ENCODE measurements at places on chromosomes 7 and 10.
A peak's percentile ranks its signal among the peaks of the same experiment; 100 is the strongest.

GRCh38 chr7:1725199-1725690, 55.2 kb downstream of the ELFN1 start:
- peak; percentile 18 for DNase-seq

DNA sequence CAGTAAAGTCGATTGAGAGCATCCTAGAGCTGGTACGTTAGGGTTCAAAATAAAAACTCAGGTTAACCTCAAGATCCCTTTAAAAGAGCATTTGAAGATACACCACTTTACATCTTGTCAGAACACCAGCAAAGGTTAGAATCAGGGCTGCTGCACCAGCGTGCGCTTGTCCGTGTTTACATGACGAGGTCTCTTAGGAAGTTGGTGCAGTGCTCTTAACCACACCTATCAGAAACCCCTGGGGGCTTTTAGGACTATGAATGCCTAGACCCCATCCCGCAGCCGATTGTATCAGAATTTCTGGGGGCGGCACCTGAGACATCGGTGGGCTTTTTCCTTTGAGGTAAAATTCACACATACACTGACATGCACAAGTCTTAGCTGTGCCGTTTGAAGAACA, 97.6 kb downstream of the ZMYND11 start:
- no peak for DNase-seq

DNA sequence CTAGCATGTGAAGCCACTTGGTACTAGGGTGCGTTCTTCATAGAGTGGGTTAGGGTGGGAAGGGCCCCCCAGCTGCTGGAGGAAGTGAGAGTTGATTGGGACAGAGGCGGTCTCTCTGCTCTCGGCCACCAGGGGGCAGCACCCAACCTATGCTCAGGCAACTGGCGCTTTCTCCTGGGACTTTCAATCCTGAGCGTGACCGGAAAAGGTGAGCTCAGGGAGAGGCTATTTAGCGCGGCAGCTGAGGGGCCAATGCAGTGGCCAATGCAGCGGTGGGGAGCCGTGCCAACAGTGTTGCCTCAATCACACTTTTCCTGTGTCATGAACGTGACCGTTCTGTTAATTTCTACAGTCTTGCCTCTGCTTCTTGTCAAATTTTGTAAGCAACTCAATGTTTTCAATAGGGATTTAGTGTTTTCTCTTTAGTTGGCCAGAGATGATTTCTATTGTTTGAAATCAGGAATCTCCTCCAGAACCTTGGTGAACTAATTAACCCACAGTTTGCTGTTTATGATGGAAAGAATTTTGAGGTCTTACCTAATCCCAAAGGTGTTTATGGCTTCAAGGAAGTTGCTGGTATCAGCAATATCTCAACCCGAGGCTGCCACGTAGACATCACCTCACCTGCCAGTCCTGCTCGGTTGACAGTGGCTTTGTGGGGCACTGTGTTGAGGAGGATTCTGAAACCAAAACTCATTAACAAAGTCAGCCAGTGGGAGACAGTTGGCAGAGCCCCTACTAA, 67.9 kb upstream of the PDZD8 start:
- peak; percentile 62 for DNase-seq

DNA sequence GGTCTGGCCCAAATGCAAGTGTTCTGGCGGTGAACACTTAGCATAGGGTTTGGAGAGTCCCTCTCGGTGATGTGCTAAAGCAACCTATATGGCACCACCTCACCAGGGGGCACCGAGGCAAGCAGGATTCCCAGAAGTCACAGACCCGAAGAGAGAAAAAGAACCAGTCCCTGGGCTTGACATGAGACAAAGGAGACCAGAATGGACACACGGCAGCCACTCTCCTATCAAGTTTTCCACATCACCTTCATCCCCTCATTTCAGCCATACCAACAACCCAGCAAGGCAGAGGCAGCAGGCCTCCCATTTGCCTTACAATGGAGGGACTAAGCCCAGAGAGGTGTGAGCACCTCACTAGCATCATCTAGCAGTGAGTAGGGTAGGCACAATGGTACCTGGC, 19.7 kb downstream of the GPRIN2 start:
- no peak for DNase-seq

GRCh38 chr7:75686551-75686950, 52.2 kb downstream of the HIP1 start:
- no peak for DNase-seq

DNA sequence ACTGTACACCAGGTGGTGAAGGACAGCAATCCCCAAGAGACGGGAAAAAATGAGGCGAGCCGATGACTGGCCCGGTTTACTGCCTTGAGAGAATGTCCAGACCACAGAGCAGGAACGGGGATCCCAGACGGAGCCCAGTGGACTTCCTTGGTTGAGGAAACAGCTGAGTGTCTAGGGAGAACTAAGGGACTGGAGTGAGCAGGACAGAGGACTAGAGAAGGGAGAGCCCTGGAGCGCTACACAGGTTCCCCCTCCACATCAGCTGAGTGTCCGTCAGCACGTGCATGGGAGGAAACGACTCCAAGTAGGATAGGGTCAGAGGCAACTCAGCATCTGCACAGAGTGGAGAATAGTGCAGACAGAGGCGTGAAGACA, 7.1 kb upstream of the WDR86 start:
- DNase-seq, result no peak

DNA sequence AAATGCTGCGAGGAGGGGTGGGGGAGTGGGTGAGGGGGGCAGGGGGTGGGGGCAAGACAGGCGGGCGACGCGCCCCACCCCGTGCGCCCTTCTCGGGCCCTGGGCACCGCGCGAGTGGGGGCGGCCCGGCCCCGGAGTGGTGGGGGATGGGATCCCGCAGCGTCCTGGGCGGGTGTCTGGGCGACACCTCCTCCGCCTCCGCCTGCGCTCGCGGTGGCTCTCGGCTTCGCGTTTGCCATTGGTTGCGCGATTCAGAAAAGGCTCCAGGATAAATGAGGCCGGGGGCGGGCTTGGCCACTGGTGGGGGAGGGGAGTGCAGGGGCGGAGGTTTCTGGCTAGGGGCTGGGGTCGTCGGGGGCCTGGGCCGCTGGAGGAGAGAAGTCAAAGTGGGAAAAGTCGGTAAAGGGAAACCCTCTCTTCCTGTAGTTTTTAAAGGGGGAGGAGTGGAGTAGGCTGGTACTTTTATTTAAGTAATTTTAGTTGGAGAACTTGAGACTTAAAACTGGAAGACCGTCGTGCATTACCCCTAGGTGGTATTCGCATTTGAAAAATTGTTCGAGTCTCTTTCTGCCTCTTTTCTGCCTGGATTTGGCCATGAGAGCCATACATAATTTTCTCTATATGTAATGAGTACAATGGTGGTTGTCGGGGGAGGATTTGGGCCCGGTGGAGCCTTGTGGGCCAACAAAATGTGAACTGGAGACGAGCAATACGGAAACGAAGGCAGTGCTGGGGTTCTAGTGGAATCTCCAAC, 992 bp upstream of the IGF2BP3 start:
- no peak for DNase-seq
